ENCODE measurements at places on chromosomes 6 and 20. TPM values are rescaled to one million over a fixed set of nuclear protein-coding genes. Genes with fewer than 3 reads are reported as not detected.

The BPIFB4 gene
- not detected for total RNA-seq

The MCCD1 gene
- not detected for total RNA-seq

The PRDM13 gene
- total RNA-seq: not detected

The ACTL10 gene
- total RNA-seq: 0.74 TPM

The HCRTR2 gene
- 13.3 TPM for total RNA-seq

Measured in temporal lobe (tissue), 4 donors.